Activated T-cell treated with anti-CD3 and anti-CD28 coated beads, Interleukin-2, amount 50 U/mL, for 1 hour (primary cell): ENCODE measurements at places on chromosomes 13 and 19.

DNA sequence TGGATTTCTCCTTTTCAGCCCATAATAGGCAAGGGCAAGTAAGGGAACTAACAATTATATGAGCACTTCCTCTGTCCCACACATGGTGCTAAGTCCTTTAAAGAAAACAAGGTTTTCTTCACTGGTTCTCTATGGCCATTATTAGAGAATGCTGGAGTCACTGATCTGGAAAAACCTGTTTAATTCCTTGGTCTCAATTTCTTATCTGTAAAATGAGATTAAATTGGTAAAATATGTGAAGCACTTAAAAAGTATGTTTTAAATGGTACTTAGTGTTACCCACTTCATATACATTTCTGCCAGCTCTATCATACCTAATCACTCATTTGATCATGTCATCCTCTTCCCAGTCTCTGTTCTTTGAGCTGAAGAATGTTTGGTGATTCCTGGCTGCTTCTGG, 39.4 kb downstream of the LRCH1 start:
- no peak for DNase-seq

GRCh38 chr19:23884363-23884762, 30.3 kb upstream of the ZNF726 start:
- no peak for DNase-seq

GRCh38 chr19:42474743-42475142, 32.0 kb upstream of the CXCL17 start:
- DNase-seq, result no peak

DNA sequence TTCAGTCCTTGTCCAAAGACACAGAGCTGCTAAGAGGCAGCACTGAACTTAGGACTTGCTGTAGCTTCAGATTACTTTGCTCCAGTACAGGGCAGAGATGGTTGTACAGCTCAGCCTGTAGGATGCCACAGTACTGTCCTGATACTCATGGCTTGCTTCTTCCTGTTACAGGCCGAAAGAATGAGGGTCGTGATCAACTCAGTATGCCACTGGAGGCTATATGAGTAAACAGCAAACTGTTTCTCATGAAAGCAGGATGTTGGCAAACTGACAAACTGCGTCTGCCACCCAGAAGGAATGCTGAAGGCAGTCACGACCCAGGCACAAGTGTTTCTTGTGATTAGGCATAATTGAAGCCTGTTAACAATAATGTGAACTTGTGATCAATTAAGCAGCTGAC, 2.8 kb downstream of the ZNF749 start:
- DNase-seq, result no peak

DNA sequence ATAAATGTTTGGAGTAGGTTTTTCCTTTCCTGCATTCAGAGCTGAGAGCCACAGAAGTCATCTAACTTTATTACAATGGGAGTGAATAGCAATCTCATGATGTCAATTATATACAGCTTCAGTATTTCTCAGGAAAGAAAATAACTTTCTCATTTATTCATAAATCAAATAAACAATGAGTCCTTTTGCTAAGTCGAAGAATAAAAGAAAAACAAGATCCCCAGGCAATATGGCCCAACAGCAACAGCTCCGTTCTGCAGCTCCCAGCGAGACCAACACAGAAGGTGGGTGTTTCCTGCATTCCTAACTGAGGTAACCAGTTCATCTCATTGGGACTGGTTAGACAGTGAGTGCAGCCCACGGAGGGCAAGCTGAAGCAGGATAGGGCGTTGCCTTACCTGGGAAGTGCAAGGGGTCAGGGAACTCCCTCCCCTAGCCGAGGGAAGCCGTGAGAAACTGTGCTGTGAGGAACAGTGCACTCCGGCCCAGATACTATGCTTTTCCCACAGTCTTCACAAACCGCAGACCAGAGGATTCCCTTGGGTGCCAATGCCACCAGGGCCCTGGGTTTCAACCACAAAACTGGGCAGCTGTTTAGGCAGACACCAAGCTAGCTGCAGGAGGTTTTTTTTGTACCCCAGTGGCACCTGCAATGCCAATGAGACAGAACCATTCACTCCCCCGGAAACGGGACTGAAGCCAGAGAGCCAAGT, 128.2 kb downstream of the SLITRK1 start:
- DNase-seq, result no peak

DNA sequence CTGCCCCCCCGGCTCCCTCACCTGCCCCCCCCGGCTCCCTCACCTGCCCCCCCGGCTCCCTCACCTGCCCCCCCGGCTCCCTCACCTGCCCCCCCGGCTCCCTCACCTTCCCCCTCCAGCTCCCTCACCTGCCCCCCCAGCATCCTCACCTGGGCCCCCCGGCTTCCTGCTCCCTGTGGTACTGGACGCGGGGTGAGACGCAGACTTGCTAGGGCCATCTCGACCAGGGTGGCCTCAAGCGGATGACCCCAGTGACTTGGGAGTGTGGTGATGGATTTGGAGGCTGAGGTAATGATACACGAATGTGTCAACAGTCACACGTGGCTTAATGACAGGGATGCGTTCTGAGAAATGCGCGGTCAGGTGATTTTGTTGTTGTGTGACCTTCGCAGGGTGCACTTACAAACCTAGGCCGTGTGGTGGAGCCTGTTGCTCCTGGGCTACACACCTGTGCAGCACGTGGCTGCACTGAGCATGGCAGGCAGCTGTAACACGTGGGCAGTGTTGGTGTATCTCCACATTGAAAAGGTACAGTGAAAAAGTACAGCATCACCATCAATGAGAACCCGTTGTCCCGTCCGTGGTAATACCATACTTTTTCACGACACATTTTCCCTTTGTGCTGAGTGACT, 197.8 kb downstream of the TEX29 start:
- no peak for DNase-seq

DNA sequence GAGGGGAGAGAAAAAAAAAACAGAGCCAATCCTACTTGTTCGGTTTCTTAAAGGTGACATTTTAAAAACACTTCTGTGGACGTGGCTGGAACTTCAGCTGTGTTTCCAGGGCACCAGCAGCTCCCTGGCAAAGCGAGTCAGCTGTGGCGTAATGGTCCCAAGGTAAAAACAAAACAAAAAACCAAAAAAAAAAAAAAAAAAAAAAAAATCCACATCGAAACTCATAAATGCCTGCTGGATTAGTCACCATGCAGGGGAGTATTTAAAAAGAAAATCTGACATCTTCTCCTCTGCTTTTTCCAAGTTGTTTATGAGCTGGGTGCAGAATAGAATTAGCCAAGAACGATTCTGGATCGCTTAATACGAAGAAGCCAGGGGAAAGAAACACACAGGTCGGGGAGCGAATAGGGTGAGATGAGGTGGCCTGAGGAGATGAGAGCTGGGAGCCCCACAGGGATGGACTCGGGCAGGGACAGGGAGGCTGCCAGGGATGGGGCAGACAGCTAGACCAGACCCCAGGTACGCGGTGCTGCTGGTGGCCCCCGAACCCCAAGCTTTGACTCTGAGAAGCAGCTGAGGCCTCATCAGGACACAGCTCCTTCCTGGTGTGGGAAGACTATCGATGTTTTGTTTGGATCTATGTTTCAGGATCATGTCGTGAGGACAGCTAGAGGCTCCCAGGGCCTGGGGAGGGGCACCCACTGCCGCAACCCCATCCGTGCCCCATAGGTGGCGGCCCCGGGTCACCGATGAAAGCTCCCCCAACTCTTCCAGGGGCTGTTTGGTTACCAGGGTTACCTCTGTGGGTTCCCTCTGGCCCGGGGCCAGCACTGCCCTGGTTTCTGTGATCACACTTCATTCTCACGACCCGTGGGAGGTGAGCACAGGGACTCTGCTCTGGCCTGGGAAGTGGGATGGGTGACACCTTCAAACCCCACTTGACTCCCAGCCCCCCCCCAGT, 3.1 kb upstream of the CTXN1 start:
- DNase-seq, result peak; percentile 82

- no peak for DNase-seq
These were observed at the start of gene TOMM40 for GRCh38 chr19:44891016-44891882. TSS of gene TOMM40 (plus strand) at chr19:44891254. CDS start at chr19:44891416, 162 bp downstream.

DNA sequence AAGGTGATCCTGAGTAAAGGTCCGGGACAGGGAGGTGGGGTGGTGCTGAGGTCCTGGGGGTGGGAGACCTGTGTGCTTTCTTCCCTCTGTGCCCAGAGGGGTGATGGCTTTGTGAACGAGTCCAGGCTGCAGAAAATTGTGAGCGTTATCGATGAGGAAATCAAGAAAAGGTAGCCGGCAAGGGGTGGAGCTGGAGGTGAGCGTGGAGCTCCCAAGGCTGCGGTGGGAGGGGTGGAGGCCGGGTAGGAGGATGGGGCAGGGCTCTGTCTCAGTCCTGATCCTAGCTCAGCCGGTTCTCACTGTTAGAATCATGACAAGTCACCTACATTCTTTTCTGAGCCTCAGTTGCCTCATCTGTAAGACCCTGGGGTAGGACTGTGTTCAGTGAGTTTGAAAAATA, 4.0 kb downstream of the SELENOV start:
- DNase-seq, result no peak

- DNase-seq, result no peak
These were observed 6.0 kb upstream of the STK24 start for GRCh38 chr13:98582947-98583346.

DNA sequence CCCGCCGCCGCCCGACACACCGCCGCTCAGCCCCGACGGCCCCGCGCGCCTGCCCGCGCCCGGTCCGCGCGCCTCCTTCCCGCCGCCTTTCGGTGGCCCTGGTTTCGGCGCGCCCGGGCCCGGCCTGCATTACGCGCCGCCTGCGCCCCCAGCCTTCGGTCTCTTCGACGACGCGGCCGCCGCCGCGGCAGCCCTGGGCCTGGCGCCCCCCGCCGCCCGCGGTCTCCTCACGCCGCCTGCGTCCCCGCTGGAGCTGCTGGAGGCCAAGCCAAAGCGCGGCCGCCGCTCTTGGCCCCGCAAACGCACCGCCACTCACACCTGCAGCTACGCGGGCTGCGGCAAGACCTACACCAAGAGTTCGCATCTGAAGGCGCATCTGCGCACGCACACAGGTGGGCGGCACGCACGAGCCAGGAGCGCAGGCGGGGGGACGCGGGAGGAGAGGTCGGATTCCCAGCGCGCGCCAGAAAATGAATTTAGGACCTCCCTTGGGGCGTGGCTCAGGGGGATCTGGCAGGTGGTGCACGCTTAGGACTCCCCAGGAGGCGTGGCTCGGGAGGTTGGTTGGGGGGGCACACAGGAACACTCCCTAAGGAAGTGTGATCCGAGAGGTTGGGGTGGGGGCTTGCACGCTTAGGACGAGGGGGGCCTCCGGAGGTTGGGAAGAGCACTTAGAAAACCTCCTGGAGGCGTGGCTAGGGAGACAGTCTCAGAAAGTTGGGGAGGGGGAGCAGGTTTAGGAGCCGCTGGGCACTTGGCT, 1.2 kb downstream of the KLF2 start:
- DNase-seq, result peak; percentile 59

DNA sequence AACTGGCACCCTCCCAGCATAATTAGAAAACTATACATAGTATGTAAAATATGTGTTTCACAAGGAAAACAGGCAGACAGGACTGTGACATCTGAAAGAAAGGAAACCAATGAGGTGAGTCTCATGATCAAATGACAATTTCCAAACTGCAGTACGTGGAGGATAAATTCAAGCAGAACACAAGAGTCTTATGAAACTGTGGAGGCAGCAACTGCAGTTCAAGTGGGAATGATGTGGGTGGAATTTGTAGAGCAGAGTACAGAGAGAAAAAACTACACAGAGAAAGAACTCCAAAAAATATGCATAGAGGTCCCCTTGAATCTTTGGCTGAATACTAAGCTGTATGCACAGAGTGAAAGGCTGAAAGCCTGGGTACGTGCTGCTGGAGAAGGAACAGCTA, 9.7 kb downstream of the SIGLEC6 start:
- DNase-seq, result no peak

GRCh38 chr13:98803111-98803561, 50.7 kb upstream of the SLC15A1 start:
- no peak for DNase-seq

DNA sequence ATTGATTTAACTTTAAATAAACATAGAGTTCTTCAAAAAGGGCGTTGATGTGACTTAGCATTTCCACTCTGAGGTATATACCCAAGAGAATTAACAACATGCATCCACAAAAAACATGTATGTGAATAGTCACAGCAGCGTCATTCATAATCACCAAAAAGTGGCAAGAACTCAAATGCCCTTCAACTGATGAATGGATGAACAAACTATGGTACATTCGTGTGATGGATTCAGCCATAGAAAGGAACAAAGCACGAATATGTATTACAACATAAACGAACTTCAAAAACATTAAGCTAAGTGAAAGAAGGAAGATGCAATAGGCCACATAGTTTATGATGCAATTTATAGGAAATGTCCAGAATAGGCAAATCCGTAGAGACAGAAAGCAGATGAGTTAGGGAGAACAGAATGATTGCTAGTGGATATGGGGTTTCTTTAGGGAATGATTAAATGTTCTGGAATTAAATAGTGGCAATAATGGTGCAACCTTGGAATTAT, 72.3 kb upstream of the UQCRFS1 start:
- DNase-seq, result no peak

GRCh38 chr19:1123381-1123780, 19.6 kb downstream of the GPX4 start:
- DNase-seq, result no peak

DNA sequence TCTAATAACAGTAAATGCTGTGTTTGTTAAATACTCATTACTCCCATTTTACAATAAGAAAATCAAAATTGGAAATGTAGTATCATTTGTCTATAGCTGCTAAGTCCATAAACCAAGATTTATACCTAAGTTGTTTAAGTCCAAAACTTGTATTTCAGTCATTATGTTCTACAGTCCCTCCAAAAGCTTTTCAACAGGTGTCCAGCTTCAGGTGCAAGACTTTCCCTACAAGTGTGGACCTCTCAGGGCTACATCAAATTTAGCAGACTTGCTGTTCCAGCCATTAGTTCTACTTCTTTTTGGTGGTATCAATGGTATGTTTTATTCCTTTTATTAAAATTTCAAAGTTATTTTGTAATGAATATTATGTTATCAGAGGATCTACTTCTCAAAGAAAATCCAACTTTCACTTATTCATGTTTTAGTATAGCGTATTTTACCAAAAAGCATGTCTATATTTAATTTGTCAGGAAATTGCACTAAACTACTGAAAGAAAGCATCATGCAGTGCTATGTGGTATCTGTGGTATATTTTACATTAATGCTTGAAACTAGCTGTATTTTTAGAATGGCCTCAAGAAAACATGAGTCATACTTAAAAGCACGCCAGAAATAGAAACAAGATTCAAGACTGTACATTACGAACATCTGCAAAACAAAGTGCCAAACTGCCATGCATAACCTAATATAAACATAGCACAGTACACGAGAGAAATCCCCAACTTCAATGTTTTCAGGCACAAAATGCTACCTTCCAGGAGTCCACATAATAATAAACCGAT, 44.5 kb downstream of the VWA8 start:
- DNase-seq, result no peak

DNA sequence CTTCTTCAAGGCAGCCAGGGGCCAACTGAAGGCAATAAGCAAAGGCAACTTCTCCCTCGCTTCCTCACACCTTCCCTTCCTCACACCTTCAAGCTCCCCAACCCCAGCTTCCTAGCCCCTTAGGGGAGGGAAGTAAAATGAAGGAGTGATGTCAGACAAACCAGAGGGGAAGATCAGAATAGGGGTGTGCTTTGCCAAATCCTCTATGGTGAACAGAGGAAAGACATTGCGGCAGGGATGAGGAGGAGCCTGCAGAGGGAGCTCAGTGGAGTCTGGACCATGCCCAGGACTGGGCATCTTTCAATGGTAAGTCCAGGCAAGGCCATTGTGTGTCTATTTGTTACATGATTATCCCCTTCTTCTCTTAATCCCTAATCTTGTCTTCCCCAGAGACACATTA, 164.0 kb downstream of the TSHZ3 start:
- no peak for DNase-seq
